ENCODE measurements at places on chromosomes 5 and 9. TPM values are rescaled to one million over a fixed set of nuclear protein-coding genes. Genes with fewer than 3 reads are reported as not detected.

STK10 gene
- total RNA-seq = 28.6 TPM

ARL14EPL gene
- not detected for total RNA-seq

LCN15 gene
- not detected for total RNA-seq

GABRA6 gene
- not detected for total RNA-seq

IFNA6 gene
- not detected for total RNA-seq

FSTL4 gene
- 0.17 TPM for total RNA-seq

Data from smooth muscle cell of trachea (primary cell).